NCI-H2081 (cell line): ENCODE measurements at places on chromosomes 12 and 14.

- DNase-seq: no peak
Measured at GRCh38 chr12:52167526-52167925, 24.3 kb downstream of the KRT80 start.

DNA sequence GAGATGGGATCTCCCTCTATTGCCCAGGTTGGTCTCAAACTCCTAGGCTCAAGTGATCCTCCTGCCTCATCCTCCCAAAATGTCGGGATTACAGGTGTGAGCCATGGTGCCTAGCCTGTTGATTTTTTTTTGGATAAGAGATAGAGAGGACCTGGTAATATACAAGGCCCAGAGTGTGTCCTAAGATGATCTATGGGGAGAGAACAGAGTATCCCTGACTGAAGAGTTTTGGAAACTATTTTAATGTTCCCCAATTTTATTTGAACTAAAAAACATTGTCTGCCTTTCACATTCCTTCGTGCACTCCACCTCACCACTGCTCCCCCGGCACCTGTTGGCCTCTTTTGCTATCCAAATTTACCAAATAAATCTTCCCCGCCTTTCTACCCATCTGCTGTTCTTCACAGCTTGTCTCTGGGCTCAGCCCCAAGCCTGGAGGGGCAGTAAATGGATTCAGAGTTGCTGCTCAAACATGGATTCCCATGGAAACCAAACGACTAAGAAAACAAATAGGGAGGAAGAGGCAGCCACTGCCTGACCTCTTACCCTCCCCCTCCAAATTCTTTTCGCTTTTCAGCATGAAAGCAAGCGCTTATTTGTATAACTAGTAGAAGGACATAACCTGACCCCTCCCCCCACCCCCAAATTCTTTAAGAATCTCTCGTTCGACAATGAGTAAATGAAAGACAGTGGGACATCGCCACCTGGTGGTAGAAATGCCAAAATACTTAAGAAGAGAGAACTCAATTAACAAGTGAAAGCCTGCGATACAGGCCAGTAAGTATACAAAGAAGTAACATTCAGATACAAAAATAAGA, 22.6 kb downstream of the OR10G3 start:
- peak; percentile 92 for DNase-seq

GRCh38 chr12:89073027-89073398, 279.3 kb downstream of the DUSP6 start:
- DNase-seq: peak; percentile 56

GRCh38 chr14:31766315-31766892, 205.2 kb downstream of the NUBPL start:
- no peak for DNase-seq

DNA sequence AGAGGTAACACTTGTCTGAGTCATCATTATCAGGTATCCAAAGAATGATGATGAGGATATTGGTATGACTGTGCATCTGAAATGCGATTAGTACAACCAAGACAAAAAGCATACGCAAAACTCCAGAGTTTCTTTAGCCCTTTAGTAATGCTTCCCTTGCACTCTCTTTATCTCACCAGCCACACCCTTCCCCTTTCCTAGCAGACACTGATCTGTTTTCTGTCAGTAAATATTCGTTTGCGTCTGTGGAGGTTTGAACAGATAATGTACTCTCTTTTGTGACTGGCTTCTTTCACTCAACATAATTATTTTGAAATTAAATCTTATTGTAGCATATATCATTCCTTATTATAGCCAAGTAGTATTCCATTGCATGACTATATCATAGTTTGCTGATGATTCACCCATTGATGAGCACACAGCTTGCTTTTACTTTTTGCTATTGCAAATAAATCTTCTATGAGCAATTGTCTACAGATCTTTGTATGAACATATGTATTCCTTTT, 775.7 kb downstream of the SLC6A15 start:
- DNase-seq: no peak

GRCh38 chr12:122184517-122184916, 1.6 kb downstream of the LRRC43 start:
- no peak for DNase-seq

DNA sequence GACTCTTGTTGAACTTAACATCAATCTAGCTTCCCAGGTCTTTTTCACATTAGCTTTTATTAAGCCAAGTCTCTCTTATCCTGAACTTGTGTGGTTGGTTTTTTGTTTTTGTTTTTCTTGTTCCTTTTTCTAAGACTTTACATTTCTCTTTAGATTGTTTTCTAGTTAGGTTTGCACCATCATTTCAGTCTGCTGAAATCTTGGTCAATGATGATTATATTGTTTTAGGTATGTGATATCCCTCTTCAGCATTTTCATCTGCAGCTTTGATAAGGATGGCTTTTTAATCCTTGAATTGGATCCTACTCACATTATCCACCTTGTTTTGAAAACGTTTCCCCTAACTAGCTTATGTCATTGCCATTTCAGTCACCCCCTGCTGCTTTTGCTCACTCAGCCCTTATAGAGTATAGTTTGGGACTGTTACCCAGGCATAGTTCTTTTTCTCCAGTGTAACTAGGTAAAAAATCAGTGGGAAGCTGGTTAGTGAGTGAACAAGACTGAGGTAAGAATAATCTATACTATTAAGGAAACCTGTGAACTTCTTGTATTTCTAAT, 22.0 kb downstream of the YLPM1 start:
- no peak for DNase-seq

DNA sequence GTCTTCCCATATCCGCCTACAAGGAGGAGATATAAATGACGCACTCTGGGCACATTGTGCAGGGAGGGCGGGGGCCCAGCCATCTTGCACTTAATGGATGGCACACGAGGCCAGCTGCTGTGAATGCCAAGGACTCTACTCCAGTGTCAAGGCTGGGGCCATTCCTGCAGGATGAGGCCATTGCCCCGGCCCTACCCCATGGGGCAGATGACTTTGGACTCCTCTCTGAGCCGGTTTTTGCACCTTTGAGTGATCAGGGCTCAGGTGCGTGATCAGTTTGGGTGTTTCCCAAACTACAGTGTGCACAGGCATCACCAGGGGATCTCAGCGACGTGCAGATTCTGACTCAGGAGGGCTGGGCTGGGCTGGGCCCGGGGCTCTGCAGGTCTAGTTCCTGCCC, 16.1 kb downstream of the MMAB start:
- DNase-seq: no peak

DNA sequence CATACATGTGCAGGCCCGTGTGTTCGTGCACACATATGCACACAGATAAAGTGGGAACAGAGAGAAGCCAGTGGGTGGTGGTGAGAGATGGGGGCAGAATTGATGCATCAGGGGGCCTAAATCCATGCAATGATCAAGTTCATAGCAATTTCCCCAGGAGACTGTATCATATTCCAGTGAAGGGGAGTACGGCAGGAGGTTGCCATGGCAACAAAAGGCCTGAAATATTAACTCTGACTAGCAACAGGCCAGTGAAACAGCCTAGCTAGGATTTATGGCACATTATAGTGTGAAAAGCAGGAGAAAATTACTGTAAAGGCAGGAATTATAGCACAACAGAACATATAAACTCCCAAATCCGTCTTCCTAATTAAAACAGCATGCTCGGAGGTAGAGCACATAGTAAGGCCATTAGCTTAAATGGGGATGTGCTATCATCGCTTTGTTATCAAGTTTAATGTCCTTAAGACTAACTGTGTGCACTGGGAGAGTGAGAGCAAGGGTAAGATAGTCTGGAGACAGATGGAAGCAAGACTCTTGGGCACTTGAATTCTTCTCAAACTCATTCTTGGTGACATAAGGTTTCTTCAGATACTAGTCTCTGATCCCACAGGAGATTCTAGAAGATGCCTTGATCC, 806.3 kb downstream of the DIO2 start:
- DNase-seq: peak; percentile 6

DNA sequence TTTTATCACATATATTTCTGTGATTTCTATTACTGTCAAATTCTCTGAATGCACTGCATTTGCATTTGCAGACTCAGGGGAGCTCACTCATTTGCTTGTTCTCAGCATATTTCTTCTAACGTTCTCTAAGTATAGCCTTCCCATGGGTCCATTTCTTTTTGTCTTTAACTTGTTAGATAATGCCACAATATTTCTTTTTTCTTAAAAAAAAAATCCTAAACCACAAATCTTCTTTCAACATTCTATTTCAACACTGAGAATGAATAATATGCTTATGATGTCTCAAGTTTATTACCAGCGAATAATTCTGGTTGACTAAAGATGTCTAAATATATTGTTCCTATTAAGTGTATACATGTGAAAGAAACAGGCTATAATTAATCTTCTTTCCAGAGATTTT, 200.2 kb downstream of the ANO6 start:
- DNase-seq: no peak

GRCh38 chr14:99707420-99707819, 23.3 kb downstream of the CYP46A1 start:
- no peak for DNase-seq

DNA sequence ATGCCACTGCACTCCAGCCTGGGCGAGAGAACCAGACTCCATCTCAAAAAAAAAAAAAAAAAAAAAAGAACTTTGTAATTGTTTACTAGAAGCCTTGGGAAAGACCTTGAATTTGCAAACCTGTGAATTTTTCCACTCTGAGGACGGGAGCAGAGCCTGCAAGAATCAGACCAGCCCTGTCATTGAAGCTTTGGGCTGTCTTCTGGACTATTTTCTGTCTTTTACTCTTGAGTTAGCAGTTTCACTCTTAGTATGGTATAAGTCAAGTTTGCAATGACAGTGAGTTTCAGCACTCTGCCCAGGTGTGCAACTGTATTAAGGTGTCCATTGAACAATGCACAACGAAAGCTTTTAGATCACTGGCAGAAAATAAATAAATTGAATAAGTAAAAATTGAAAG, 81.4 kb upstream of the KRAS start:
- DNase-seq: no peak

GRCh38 chr12:10025236-10025635, 5.2 kb upstream of the CLEC9A start:
- DNase-seq: no peak

- peak; percentile 82 for DNase-seq
Measured at GRCh38 chr12:7108003-7108795, 815 bp downstream of the C1RL start.

DNA sequence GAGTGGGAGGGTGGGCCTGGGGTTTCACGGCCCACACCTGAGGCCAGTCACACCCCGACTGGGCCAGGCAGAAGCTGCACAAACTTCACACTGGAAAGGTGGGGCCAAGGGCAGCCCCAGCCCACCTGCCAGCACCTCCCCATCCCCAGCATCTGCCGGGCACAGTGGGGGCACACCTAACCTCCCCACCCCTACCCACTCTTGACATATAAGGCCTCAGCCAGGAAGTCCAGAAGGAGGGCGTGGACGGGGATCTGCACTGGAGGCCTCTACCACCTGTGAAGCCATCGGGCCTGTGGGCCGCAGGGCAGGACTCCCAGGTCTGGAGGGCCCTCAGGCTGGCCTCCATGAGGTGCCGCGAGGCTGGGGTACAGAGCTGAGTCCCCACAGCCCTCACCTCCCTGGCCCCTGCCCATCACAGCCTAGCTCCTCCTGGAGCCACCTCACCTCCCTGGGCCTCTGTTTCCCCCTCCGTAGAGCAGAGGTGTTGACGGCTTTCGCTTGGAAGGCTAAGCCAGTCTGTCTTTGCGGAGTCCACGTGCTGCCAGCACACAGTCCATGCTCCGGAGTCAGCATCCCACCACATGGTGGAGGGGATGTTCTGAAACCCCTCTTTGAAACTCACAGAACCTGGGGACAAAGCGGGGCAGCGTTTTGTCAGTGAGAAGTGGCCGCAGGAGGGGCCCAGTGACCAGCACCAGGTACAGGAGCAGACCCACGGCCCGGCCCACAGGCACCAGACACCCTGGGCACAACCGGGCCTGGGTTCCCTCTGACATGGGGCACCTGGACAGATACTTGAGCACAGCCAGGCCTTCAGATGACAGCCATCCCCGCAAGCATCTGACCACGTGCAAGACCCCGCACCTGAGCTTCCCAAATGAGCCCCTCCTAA, 38.2 kb upstream of the INF2 start:
- DNase-seq: no peak

DNA sequence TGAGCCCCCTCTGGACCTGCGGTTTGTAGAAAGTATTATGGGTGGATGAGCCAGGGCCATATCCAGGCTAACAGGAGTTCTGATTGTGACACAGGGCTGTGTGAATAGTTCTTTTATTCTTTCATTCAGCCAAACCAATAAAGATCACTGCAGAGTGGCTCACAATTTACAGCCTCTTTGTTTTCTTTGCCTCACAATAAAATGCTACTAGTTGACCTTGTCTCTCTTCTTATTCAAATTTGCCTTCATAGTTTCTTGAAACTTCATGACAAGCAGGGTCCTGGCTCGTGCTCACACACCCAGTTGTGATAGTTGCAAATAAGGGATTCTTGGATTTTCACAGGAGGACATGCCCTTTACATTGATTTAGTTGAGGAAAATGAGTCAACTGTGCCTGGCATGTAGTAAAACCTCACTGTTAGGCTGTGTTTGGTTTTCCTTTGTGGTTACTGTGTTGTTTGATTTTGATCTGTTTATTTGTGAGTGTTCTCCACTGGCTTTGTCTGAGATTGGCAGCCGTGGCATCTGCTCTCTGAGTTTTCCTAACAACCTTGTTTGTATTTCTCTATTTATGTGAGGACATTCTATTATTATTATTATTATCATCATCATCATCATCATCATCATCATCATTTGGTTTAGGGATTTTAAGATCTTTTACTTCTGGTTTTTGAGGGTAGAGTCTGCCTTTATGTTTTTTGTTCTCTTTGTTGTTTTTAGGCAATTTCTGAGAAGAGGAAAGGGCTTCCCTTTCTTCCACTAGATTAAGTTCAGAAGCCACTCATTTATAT, 2.7 kb upstream of the KRT6B start:
- peak; percentile 33 for DNase-seq

GRCh38 chr12:103829092-103829491, 11.9 kb downstream of the NT5DC3 start:
- DNase-seq: no peak

- no peak for DNase-seq
Measured at GRCh38 chr12:118136559-118137003, 657 bp downstream of the PEBP1 start.

- no peak for DNase-seq
Measured at GRCh38 chr12:28242496-28243309, 52.4 kb downstream of the CCDC91 start.

DNA sequence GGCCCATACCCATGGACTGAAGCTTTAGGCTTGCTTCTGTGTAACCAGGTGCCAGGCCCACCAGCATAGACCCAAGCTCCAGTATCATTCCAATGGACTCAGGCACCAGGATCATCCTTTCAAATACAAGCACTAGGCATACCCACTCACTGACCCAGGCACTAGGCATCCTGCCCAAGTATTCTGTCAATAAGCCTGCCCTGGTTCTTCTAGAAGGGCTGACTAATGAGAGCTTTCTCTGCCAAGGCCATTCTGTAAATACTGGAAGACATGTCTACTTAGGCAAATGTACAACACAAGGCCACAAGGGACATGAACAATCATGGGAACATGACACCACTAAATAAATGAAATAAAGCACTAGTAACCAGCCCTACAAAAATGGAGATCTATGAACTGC, 352.2 kb downstream of the FSCB start:
- DNase-seq: peak; percentile 55

- no peak for DNase-seq
Measured at GRCh38 chr14:102018251-102018650, 53.9 kb downstream of the DYNC1H1 start.
